ENCODE measurements at places on chromosomes 6 and 20.

DNA sequence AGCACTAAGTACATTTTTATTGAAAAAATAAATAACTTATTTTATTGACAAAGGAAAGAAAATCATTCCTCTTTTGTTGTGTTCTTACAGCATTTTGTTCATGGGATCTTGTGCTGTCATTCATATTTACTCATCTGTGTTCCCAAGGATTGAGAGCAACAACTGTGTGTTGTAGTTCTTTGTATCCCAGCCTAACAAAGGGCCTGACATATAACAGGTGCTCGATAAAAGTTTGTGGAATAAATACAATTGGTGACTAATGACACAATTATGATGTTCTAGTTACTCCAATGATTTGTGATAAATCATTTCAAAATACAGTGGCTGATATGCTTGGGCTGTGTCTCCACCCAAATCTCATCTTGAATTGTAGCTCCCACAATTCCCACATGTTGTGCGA is 7.9 kb upstream of the OGFRL1 start:
- no peak for DNase-seq

DNA sequence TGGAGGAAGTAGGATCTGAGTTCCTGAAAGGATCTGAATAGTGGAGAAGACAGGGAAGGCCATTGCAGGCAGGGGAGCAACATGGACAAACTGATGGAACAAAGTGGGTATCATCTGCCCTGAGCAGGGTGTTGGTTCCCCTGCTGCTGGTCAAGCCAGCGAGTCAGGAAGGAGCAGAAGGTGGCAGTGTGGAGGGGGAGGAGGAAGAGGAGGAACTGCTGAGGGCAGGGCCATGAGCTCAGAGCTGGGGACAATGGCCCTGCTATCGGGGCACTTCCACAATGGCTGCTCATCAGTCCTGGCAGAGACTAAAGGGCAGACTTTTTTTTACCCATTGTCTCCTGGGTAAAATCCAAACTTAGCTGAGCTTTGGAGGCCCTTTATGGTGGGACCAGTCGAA is 13.6 kb downstream of the CNBD2 start:
- no peak for DNase-seq

- no peak for DNase-seq
Measured at GRCh38 chr6:22437665-22438064, 131.7 kb upstream of the HDGFL1 start.

DNA sequence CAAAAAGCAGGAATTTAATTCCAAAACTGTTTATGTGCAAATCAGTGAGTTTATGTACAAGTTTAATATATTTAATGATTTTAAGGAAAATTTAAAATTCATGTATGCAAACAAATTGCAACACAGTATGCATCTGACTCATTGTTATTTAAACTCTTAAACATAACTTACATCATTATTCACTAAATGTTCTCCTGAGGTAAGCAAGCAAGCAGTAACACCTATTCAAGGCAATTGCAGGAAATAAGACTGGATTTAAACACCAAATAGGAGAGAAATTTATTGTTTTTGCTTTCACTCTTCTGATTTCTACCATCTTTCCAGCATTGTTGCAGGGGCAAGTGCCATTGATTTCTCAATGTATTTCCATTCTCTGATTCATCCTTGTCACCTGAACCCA is 239.5 kb downstream of the TFAP2A start:
- DNase-seq = no peak

DNA sequence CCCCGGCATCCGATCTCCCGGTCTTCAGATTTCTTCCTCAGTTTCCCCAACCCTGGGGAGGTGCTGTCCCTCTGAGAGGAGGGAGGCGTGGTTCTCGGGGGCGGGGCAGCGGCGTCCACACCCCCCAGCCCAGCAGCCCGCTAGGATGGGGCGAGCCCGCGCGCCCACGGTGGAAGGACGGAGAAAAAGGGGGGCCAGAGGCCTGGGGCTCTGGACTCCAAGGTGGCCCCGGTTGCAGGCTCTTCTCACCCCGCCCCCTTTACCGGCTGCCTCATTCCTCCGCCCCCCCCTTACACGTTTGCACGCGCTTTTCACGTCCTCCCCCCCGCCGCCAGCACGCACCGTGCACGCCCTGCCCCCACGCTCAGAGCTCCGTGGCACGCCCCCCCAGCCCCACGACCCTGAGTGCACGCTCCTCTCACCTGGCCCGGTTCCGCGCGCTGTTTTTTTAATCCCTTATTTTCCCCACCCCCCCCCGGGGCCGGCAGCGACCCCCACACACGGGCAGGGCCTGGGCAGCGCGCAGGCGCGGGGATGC is 402 bp downstream of the ZBTB12 start:
- no peak for DNase-seq

GRCh38 chr6:99563056-99563723 is 5.3 kb downstream of the CCNC start:
- DNase-seq = no peak

DNA sequence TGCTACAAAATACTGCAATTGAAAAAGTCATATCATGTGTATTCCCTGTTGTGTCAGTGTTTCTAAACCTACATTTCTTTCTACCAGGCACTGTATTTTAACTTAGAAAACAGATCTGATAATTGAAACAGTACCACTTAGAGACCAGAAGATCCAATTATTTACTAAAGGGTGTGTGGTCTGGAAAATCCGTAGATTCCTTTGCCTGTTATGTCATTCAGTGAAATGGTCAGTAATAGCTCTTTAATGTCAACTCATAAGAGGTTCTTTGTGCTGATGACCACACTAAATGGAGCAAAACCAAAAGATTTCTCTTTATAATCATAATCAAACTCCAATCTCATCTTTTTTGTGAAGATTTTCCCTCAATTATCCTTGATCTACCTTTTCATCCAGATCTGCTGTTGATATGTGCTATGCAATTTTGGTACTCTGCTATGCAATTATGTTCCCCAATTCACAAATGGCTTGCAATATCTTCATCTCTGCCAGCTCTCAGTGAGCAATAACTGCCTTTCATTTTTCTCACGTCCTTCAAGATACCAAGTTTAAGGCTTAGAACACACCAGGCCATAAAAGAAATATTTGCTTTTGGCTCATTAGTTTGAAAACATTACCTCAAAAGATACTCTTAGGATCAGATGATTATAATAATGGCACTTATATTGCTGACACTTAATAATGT is 165.5 kb downstream of the MOXD1 start:
- DNase-seq = no peak

DNA sequence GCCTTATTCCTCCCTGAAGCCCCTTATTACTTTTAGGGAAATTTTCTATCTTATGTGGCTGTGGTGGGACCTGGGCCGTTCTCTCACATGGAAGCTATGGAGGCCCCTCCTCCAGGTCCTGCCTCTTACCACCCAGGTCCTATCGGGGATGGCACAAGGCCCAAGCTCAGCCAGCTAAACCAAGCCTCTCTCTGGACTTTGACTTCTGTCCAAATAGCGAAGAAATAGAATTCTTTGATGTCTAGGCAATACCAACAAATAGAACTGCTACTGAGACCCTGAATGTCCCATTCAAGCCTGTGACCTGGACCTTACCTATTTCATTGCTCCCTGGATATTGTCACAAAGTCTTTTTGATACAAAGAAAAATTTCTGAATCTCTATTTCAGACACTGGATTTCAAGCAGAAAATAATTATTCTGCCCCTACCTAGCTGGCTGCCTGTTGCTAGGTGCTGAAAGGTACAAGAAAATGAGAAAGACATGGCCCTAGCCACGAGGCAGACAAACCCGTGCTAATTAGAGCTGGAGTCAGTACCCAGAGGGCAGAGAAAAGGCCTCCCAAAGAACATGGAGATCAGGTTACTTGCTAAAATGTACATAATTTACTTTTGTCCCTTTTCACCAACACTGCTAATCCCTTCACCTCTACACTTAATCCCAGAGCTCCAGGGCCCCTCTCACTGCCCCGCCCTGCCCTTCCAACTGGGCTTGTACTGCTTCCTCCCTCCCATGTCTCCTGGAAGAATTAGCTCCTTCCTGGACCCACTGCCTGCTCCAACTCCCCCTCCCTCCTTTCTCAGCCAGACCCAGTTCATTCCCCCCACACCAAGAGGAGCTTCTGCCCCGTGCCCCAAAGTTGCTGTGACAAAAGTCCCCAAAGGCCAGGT is 15.5 kb upstream of the NNAT start:
- no peak for DNase-seq

DNA sequence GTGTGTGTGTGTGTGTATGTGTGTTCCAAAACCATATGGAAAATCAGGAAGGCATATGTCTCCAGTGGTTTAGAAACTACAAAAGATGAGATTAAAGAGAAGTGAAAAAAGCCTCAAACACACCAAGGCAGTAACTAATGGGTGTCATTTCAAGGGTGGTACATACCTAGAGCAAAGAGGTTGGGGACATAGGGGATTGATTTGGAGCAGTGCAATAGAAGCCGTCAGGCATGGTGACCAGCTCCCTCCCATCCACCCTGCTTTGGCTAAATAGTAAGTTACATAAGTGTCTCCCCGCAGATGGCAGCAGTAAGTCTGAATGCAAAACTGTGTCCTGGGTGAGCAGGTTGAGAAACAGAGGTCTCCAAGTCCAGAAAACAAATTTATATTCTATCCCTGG is 10.4 kb upstream of the ELMO2 start:
- DNase-seq = no peak

- DNase-seq = no peak
Measured at GRCh38 chr6:12324099-12324498, 33.9 kb downstream of the EDN1 start.

DNA sequence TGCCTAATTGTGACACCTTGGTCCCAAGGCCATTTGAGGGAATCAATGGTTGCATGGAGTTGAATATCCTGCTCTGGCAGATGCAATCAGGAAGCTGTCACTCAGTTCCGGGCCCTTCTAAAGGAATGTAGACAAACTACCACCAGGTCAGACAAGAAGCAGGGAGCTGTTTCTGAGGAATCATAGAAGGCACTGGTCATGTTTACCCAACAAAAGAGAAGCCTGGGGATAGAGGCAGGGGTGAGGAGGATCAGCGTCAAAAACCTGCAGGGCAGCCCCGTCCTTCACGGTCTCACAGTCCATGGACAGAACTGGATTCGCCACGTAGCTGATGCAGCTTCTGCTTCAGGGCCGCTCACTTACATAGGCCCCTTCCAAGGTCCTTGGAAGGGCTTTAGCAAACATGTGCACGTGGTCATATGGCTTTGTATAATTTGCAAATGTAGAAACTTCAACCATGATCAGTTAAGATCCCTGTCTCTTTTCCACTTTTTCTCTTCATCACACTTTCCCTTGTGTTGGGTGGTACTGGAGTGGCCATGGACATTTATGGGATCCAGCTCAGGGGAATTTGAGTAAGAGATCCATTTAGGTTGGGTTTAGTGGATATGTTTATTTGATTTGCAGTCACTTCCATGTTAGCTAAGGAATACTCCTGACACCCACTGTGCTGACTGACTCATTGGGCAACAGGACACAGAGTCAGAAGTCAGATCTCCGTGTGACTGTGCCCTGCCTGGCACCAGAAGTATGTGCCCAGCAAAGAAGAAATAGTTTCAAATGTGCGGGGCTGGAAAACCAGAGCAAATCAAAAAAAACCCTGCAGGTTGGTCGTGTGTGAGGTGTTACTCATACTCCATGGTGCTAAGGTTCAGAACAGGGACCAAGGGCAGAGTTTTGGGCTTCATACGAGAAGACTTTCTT is 60.0 kb upstream of the ZFAND3 start:
- DNase-seq = no peak

GRCh38 chr6:24931718-24932691 is 3.8 kb downstream of the RIPOR2 start:
- DNase-seq = no peak

GRCh38 chr6:12977806-12978205 is 261.2 kb downstream of the PHACTR1 start:
- no peak for DNase-seq

DNA sequence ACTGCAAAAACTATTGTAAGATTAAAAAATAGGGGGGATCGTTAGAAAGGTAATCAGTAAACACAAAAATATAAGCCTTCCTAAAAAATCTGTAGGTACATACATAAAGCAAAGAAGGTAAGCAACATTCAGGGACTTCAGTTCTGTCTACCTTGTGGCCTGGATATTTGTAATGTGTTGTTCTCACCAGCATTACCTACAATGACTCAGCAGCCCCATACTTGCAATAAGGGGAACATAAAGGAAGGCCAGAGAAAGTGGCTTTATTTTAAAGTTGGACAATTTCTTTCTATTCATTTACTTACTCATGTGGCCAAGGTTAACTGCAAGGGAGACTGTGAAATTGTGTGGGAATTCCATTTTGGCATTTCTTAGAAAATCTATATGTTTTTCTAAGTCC is 277.2 kb upstream of the PREP start:
- DNase-seq = no peak

DNA sequence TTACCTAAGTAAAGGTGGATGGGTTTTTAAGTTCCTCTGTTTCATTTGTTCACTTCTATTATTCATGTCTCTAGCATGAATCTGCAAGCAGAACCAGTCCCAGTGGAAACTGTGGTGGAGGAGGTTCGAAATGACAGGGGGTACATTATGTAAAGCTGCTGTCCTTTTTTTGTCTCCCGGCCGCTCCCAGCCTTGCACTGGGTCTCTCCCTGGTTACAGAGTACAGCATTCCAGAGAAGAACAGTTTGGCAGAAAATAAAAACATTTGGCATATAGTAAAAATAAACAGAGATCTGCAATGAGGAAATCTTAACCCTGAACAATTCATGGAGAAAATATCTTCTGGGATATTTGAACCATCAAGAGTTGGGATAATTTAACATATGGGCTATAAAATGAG is 34.6 kb upstream of the TAGAP start:
- no peak for DNase-seq

DNA sequence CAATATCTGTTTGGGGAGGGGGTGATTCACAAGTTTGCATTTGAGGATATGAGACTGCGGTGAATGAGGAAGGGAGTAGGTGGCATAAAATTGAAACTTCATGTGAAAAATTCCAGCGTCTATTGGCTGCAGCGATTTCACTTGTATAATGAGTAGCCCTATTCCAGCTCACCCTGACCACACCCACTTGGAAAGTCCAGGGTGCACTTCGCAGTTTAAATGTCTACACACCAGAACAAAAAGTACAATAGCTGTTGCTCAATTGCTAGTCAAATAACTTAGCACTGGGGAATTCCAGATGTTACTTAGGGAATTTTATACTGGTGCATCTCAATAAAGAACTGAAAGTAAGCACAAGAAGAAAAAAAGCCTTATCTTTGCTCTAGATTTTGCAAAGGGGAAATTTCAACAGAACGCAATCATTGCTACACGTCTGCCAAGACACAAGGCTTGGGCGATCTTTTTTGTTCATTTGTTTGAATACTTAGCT is 6.3 kb downstream of the TNFAIP3 start:
- DNase-seq = no peak

- DNase-seq = no peak
Measured at GRCh38 chr6:108960601-108961000, 112.4 kb downstream of the ARMC2 start.

GRCh38 chr6:157333537-157333936 is 10.2 kb upstream of the TMEM242 start:
- DNase-seq = no peak

DNA sequence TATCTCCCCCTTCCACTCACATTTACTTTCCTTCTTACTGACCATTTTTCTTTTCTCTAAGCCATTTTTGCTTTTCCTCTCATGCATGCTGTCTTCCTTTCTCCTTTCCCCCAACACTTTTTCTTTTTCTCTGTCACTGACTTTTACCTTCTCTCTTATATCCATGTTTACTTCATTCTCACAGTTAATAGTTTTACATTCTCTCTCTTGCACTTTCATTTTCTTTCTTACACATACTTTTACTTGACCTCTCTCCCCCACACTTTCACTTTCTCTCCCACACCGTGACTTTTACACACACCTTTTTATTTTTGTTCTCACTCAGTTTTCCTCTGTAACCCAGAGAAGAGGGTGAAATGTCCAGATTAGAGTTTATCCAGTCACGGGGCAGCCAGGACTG is 636.3 kb downstream of the PTPRT start:
- DNase-seq = no peak

GRCh38 chr20:57509665-57510237 is 15.2 kb downstream of the CTCFL start:
- DNase-seq = no peak
